ENCODE measurements at places on chromosomes 5 and 9.

DNA sequence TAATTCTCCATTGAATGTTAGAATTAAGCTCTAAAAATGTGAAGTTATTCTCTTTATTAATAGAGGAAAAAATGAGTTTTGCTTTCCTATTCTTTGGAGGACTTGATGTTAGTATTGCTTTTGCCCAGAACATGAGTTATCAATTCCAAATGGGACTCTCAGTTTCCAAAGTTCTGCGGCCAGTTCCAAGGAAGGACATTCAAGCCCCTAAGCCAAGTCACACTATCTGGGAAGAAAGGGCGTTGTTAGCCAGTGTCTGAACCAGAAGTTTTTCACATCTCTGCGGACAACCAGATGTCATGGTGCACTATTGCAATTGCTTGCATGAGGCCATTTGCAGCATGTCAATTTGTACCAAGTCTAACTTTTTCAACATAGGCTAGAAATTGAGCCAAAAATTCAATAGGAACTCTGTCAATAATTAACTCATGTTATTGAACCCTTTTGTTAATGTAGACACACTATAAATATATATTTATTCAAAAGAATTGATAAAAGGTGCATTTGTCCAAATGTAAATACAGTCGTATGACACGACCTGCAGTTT, 183.3 kb upstream of the PIK3R1 start:
- DNase-seq = no peak

DNA sequence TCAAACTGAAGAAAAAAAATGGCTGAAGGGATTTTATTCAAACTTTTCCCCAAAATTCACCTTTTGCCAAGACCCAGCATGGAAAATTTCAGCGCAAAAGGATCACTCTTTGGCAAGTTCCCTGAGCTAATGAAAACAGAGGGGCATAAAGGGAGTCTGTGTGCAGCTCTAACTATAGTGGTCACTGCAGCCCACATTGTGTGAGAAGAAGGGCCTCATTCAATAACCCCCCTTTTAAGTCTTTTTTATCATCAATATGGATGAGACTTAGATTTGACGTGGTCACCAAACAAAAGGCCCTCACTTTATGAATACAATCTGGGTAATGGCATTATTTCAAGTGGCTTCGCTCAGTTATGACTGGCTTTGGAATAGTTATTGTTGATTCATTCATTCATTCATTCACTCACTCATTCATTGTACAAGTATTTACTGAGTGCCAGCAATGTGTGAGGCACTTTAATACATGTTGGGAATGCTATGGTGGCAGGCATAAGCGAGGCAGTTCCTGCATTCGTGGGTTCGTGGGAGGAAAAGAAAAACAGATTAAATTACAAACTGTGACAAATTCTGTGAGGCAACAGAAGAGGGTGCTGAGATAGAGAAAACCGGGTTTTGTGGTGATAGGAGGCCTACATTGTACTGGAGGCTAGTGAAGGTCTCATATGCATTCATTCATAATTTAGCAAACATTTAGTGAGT, 145.7 kb upstream of the KLF4 start:
- no peak for DNase-seq

DNA sequence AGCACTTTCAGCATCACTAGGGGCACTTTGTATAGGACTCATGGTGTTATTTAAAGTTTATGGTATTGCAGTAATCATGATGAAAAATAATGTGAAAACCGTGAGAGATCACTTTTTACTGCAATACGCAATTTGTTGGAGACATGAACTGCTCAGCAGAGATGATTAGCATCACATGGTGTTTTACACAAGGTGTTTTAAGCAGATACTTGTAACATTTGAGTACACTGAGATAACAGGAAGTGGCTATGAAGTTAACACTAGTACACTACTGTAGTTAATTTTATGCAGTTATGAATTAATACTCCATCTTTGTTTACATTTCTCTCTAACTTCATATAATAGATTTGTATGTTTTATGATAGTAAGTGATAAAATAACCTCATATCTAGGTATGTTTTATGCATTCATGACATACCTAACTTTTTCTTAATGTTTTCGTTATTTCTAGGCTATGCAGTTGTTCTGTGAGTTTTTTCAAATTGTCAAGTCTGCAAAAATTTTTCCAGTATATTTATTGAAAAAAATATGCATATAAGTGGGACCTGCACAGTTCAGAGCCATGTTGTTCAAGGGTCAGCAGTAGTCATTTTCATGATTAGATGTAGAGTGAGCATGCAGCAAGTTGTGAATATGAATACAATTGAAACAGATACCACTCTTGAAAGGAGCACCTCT, 13.0 kb downstream of the SUB1 start:
- no peak for DNase-seq

DNA sequence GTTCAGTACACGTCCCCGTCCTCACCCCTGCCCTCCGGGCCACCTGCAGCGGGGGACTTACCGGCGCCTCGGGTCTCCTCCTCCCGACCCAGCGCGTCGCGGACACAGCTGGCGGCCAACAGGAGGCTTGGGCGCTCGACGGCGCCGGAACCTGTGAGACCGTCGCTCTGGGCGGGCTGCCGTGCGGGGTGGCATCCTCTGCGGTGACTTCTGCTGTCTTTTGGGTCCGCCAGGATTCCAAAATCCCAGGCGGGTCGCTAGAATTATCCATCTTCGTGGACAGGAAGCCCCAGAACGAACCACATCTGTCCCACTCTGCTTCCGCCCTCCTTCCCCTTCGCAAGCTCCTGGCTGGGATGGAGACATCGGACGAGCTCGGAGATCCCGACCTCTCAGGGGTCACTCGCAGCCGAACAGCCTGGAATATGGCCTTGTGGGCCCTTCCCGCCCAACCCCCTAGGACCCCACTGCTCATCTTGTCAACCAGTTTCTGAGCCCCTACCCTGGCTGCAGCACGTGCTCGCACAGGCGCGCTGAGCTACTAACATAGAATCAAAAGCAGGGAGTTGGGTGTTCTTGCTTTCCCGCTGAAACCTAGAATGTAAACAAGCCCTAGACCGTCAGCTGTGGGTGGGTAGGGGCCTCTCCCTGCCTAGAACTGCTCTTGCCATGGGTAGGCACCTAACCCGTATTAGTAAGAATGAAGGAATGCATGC, 947 bp upstream of the MARCHF3 start:
- DNase-seq = peak; percentile 23

GRCh38 chr9:95204310-95204709, 113.2 kb downstream of the FANCC start:
- no peak for DNase-seq

- peak; percentile 8 for DNase-seq
Observed at GRCh38 chr9:88781628-88782391, 209.5 kb upstream of the S1PR3 start.

DNA sequence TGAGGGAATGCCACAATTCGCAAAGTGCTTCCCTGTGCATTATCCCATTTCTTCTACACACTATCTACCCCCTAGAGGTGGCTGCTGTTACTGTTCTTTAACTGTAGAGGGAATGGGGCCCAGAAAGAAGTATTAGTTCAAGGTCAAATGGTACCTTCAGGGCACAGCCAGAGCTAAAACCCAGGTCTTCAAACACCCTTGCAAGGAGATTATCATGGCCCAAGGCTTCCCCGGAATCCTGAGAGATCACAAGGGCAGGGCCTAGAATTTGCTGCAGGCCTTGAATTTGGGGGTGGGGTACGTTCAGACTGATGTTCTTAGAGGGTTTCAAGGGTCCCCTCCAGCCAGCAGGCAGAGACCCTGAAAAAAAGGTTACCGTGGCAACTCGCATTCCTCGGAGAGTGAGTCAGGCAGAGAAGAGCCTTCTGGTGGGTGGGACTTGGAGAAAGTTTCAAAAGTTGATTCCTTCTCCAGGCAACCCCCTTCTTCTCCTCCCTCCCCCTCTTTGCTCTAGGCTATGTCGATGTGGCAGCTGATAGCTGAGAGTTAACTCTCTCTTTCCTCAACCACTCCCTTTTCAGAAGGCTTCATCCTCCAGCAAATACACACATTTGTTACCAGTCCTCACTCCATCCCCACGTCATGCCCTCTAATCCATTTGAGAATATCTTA, 1.9 kb downstream of the SPARC start:
- DNase-seq = no peak
